ENCODE measurements at places on chromosomes 7 and 10.

GRCh38 chr7:37149051-37149772 is 299.5 kb downstream of the ELMO1 start:
- no peak for DNase-seq

DNA sequence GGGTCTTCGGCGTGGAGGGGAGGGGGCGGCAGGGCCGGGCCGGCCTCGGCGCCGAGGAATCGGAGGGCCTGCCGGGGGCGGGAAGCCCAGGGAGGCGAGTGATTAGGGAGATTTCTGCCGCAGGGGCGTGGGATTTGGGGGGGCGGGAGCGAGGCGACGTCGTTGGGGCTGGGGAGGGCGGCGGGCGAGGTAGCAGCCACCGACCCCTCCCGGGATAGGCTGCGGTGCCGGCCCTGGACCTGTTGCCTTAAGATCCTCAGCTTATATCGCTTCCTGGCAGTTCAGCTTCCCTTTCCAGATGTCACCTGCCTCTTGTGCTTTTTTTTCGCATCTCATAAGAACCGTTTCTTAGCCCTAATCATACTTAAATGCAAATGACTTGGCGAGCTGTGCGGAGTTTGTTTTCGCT is 655 bp downstream of the LMTK2 start:
- DNase-seq, result peak; percentile 18

- DNase-seq, result no peak
Observed at GRCh38 chr7:20744954-20745446, 41.7 kb downstream of the SP8 start.

GRCh38 chr10:128517167-128517566 is 390.9 kb upstream of the MKI67 start:
- no peak for DNase-seq

GRCh38 chr10:31742255-31742654 is 186.4 kb downstream of the ARHGAP12 start:
- no peak for DNase-seq

DNA sequence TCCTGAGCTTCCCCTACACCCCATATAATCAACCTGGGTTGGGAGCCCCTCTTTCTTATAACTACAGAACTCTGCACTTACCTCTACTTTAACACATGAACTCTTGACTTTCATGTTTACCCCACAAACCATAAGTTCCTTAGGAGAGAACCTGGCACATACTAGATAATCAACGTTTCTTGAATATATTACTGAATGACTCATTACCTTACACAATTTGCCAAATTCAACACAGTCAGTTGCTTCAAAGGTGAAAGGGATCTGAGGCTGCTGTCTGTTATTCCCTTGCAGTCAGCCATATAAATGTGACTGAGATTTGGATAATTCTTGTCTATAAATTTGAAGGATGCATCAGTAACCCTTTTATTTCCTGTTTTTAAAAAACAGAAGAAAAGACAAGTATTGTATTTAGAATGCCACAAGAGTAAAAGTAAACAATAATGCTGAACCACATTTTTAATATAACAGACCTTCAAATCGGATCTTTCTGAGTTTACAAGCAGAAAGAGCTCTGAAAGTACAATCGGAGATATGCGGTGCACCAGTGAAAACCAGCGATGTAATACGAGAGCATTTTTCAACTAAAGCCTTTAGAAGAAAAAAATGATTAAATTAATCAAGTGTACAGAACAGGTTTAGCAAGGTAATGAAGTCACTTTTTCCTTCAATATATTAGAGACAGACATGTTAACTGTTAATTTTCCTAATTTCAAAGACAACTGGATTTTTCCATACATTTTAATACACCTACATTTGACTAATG is 29.5 kb upstream of the LRRC17 start:
- DNase-seq, result no peak

DNA sequence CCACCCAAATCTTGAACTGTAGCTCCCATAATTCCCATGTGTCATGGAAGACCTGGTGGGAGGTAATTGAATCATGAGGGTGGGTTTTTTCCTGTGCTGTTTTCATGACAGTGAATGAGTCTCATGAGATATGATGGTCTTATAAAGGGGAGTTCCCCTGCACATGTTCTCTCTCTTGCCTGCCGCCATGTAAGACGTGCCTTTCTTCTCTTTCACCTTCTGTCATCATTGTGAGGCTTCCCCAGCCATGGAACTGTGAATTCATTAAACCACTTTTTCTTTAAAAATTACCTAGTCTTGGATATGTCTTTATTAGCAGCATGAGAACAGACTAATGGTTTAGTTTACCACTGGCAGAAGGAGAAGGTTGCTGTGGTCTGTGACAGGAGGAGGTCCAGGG is 111.5 kb upstream of the RAB18 start:
- no peak for DNase-seq

DNA sequence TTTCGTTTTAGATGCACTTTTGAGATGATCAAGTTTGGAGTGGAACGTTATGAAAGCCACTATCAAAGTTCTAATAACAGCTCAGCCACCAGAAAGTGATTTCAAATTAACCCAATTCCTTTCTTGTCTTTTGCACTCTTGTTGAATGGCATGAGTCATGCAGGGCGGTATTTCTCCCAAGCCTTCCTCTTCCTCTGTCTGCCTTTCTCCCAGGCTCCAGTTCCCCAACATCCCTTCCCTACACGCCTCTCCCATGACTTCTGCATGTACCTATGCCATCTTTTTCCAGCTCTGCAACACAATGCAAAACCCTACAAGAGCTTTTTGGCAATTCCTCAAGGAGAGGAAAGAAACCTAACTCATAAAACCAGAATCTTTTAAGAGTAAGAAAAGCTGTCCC is 21.8 kb upstream of the NPS start:
- no peak for DNase-seq

DNA sequence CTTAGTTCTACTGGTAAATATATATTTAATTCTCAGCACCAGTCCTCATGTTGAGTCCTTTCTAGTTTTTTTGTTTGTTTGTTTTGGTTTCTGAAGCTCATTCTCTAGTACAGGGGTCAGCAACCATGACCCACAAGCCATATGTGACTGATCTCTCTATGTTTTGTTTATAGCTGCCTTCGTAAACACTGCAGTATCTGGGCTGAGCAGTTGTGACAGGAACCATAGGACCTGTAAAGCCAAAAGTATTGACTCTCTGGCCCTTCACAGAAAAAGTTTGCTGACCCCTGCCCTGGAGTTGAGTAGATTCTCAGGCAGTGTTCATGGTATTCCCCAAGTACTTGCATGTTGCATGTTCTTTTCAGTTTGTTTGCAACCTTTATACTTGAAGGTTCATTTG is 20.8 kb downstream of the NET1 start:
- DNase-seq, result no peak

- DNase-seq, result no peak
Observed at GRCh38 chr7:1899196-1899595, 229.1 kb downstream of the ELFN1 start.

DNA sequence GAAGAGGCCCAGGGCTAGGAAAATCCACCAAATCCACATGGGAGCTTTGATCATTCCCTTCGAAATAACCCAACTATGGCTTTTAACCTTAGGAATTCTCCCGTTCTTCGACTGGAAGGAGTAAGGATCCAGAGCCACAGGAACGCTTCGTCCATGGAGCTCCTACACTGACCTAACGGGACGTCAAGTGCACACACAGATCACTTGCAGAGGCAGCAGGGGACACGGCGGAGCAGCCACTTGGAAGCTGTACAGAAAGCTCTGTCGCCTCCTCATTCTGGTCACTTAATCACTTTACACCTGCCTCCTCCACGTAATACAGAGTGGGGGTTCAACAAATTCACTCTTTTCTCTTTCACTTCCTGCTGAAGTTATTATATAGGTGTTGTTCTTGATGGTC is 43.9 kb downstream of the RSU1 start:
- DNase-seq, result no peak

- DNase-seq, result no peak
Observed at GRCh38 chr10:48990226-48990625, 50.6 kb upstream of the LRRC18 start.

GRCh38 chr10:29345910-29346209 is 57.0 kb downstream of the LYZL1 start:
- no peak for DNase-seq

GRCh38 chr10:112792487-112793201 is 157.4 kb upstream of the TCF7L2 start:
- DNase-seq, result no peak

DNA sequence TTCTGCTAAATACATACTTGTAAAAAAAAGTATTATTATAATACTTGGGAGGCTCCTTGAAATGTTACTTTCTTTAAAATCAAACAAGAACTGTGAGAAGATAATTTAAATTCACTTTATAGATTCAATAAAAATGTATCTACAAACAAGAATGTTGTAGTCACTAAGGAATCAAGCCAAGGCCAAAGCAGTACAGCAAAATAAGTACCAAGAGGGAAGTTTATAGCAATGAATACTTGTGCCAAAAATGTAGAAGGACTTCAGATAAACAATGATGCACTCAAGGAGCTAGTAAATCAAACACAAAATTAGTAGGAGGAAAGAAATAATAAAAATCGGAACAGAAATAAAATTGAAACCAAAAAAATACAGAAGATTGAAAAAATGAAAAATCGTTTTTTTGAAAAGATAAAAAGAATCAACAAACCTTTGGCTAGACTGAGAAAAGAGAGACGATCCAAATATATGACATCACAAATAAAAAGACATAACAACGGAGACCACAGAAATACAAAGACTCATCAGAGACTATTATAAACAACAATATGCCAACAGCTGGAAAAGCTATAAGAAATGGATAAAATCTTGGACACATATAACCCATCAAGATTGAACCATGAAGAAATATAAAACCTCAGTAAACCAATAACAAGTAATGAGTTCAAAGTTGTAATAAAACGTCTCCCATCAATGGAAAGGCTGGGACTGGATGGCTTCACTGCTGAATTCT is 286.0 kb upstream of the TMEM229A start:
- DNase-seq, result no peak

Data from stimulated activated CD4-positive, alpha-beta T cell treated with anti-CD3 and anti-CD28 coated beads, Interleukin-1b, Interleukin-23, amount 100 ng/mL, for 4 hours (primary cell).